Keratinocyte (primary cell): ENCODE measurements at places on chromosomes 3 and 15. TPM values are rescaled to one million over a fixed set of nuclear protein-coding genes. Genes with fewer than 3 reads are reported as not detected.
A peak's percentile ranks its signal among the peaks of the same experiment; 100 is the strongest.

GRCh38 chr15:73357999-73358665, 10.6 kb downstream of the HCN4 start:
- no peak for DNase-seq

The LRRIQ4 gene
- not detected in 3 replicates for polyA plus RNA-seq

GRCh38 chr3:64110071-64110470, 86.8 kb upstream of the PSMD6 start:
- DNase-seq, result no peak

- no peak for DNase-seq
Measured at GRCh38 chr15:59699810-59700431, 10.8 kb upstream of the BNIP2 start.

DNA sequence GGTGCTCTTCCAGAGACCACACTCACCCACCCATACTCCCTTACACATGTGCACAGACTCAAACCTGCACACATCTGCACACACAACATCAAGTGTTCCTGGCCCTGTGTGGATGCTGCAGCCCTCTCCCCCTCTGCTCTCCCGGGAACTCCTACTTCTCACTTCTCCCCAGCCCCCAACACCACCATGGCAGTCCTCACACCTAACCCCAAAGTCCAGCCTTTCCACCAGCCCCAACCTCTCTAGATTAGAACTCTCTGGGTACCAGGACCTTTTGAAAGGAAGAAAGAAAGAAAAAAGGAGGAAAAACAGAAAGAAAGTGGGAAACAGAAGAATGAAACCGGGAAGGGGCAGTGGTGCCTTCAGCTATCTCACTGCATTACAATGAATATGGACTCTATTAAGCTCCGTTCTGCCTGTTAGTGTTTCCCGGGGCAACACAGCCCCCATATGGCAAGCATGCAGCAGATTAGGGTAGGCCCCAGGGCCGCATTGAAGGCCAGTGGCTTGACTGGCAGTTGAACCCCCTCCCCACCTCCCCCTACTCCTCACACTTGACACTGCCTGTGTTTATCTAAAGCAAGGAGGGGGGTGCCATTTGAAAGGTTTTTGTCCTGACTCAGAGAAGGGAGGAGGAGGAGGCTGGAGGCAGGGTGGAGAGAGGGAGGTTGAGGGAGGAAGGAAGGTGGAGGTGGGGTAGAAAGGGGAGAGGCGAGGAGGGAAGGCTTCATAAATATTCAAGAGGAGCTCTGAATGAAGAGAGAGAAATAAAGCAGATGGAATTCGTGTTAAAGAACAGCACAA, 30.1 kb downstream of the BOC start:
- no peak for DNase-seq

The ADAMTS17 gene
- 0.18 to 0.40 TPM (median 0.18 TPM) in 3 replicates for polyA plus RNA-seq

DNA sequence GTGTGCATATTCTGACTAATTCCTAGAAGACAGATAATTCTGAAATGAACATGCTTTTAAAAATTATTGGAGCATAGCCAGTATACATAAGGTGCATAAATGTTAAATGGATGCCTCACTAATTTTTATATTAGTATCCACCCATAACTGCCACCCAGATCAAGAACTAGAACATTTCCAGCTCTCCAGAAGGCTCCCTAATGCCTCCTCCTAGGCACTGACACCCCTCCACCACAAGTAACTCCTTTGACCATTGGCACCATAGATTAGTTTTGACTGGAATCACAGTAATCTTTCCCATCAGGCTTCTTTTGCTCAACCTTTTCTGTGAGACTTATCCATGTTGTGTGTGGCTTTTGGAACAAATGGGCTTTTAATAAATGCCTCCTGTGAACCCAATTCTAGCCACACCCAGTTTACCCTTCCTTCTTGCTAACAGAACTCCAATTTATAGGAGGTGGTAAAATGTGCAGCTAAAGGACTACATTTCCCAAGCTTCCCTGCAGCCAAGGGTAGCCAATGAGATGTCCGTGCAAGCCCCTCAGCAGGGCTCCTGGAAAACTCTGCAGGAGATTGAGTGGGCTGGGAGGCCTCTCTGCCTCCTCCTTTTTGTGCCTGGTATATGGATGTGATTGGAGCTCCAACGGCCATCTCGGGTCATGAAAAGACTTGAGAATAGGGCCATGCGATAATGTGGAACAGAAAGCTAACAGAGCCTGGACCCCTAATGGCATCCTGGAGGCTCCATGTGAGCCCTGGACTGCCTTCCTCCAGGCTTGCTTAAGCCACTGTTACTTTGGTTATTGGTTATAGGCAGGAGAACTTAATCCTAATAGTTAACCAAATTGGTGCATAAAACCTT, 322.6 kb upstream of the TLE3 start:
- no peak for DNase-seq

DNA sequence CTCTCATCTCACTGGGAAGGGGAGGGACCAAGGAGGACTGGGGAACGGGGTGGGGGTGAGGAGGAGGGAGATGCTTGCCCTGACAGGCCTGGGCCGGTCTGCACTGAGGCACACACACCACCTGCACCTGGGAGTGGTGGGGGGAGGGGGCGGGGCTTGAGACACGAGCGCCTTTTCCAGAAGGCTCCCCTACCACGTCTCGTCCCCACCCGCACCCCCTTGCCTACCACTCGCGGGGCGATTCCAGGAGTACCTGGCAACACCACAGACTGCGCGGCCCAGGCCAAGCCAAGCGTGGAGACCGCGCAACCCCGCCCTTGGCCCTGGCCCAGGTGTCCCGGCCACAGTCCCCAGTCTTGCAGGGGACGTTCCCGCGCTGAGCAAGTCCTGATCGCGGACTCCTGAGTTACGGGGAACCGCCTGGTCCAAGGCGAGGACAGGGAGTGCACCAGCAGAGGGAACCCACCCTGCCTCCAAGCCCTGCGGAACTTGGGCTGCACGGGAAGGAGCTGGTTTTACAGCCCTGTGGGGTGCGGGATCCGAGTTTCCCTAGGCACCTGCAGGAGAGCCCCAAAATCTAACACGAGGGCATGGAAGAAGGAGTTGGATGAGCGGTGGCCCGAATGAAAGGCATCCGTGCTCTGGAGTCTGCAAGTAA, 68.1 kb upstream of the SH3GL3 start:
- peak; percentile 92 for DNase-seq

DNA sequence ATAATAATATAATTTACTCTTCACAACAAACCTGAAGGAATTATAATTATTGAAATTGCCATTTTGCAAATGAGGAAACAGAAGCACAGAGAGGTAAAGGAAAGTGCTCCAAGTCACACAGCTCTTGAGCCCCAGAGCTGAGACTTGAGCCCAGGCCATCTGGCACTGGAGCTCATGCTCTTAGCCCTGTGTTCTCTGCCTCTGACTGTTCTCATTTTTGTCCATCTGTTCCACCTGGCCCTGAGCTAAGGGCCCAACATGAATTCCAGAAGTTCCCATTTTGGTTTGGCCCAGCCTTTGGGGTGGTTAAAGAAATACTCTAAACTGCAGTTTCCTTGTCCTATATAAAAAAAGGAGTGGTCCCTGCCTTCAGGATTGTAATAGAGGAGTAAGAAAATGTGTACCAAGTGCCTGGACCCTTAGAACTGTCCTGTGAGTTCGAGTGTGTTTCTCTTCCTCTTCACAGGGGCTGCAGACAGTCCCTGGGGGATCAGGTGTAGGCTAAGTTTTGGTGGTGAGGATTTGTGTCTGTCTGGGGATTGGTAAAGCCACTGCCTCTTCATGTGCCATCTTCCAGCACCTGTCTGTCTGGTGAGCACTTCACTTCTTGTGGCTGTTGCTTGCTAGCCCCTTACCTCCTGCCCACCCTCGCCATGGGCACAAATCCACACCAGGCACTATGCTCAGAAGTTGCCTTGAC, 91.8 kb downstream of the DNAJB8 start:
- DNase-seq, result no peak

DNA sequence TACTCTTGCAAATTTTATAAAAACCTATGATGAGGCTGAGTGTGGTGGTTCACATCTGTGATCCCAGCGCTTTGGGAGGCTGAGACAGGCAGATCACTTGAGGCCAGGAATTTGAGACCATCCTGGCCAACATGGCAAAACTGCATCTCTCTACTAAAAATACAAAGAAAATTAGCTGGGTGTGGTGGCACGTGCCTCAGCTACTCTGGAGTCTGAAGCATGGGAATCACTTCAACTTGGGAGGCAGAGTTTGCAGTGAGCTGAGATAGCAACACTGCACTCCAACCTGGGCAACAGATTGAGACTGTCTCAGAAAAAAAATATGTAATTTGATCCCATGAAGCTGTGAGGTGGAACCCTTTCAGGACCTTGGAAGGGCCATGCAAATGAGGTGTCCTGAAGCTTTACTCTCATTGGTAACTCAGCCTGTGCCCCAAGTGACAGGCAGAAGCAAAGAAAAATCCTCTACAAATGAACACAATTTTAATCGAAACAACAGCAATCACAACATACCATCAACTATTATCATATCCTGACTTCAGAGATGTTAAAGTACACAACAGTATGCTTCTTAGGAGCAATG, 84.6 kb upstream of the CDV3 start:
- DNase-seq, result no peak

The ZMYND10 gene
- polyA plus RNA-seq, result 0.10 to 0.21 TPM (median 0.15 TPM) in 3 replicates

The C3orf49 gene
- not detected in 3 replicates for polyA plus RNA-seq
